CD4-positive, alpha-beta T cell treated with Interleukin-4 for 1 hour (primary cell): ENCODE measurements at places on chromosomes 7 and 10.
A peak's percentile ranks its signal among the peaks of the same experiment; 100 is the strongest.

DNA sequence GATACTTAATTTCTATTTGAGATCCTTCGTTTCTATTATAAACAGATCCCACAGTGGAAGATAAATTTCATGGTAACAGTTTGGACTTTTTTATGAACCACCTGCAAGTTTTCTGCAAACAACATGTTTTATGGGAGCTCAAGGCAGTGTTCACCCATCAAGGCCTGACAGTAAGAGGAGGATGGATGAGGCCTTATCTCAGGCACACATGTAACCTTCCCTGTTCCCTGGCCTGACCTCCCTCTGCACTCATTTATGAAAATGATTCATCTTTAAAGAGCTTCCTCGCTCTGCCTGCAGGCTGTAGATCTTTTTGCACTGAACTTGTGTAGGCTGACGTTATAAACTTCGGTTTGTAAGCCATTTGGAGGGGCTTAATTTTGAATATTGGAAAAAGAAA lies 500.1 kb downstream of the GATA3 start:
- DNase-seq: no peak

- no peak for DNase-seq
Measured at GRCh38 chr7:83276250-83276649, 113.6 kb upstream of the PCLO start.

DNA sequence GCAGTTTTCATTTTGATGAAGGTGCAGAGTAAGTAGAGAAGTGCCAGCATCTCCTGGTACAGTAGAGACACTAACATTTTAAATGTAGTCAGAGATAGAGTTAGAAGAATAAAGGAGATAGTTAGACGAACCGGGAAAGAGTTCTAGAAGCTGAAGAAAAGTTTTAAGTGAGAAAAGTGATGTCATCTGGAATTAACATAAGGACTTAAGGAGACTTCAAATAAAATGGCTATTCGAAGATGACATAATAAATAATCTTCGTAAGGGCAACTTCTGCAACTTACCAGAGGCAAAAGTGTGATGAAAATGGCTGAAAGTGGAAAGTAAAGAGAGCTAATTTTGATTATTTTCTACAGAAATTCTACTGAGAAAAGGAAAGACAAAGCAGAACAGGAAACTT lies 20.4 kb downstream of the GNAT3 start:
- DNase-seq: no peak

DNA sequence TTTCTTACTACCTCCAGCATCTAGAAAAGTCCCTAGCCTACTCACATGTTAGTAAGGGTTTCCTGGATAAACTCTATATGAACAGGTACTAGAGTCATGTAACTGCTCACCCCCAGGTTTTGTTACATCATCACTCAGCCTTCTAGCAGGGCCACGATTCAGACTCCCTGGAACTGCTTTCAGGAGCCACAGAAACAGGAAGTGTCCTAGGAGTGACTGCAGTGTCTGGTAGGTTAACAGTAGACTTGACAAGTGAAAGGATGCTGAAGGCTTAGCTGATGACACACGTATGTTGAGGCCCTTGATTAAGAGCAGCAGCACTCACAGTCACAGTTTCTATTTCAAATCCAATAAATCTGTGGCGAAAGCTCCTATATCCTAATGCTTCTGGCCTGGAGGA lies 101.2 kb downstream of the DNMBP start:
- no peak for DNase-seq

GRCh38 chr7:132557489-132558044 lies 18.7 kb downstream of the PLXNA4 start:
- DNase-seq: no peak

- DNase-seq: no peak
Measured at GRCh38 chr7:73830681-73831583, at the start of gene CLDN4. Gene CLDN4 (plus strand): TSS chr7:73830996. CDS start chr7:73831202, 206 bp downstream.

- no peak for DNase-seq
Measured at GRCh38 chr10:30417301-30417700, 16.7 kb upstream of the MAP3K8 start.

DNA sequence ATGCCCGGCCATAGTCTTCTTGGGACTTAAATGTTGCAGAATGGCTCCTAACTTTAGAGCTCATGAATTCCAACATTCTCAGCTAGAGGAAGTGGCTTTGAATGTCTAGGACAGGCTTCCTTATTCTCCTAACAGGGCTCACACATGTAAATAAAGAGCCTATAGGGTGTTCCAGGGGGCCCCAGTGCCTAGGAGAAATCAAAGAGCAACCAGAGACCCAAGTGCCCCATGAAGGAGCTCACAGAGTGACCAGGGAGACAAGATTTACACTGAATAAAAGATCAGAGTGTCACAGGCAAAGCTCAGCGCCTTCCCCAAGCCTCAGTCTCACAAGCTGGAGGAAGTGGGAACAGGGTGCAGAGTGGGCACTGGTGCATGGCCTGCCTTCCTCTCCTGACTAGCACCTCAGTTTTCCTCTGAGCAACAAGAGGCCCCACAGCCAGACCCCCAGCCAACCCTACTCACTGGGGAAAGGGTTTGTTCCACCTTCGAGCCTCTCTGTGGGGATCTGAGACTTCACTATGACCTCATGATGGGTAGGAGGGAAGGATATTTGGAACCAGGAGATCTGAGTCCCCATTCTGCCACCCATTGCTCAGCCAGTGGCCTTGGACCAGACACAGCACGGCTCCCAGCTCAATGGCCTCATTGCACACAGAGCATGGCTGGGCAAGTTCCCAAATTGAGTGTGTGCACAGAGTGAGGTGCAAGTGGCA lies 16.0 kb downstream of the TMEM273 start:
- DNase-seq: no peak

GRCh38 chr7:36286688-36287087 lies 103.0 kb upstream of the ANLN start:
- no peak for DNase-seq

DNA sequence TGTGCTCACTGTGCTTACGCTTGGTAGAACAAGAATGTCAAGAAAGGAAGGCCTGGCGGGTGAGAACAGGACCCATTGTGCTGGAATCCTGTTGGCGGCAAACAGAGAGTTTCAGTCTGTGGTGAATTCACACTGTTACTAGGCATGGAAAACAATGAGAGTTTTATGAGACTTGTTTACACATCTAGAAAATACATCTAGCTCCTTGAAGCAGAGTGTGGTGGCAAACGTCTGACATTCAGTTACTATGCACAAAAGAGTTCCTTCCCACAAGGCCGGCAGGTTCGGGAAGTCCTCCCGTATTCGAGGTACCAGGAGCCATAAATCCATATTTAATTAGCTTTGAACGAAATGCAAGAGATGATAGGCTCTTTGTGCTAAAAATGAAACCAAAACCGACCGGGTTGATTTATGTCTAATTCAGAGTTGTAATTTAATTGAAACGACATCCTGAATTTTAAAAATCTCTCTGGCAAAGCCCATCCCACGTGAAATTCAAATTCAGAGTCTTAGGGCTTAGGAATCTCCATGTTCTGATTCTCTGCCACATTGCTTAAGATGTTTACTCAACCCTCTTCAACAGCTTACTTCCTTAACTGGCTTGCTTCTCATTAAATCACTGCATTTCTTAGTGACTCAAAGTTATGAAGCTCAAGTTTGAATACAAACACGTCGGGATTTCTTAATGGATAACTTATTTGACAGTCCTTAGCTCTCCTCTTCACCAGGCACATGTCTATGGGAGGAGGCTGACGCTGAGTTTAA lies 299.9 kb upstream of the PITRM1 start:
- peak; percentile 37 for DNase-seq

DNA sequence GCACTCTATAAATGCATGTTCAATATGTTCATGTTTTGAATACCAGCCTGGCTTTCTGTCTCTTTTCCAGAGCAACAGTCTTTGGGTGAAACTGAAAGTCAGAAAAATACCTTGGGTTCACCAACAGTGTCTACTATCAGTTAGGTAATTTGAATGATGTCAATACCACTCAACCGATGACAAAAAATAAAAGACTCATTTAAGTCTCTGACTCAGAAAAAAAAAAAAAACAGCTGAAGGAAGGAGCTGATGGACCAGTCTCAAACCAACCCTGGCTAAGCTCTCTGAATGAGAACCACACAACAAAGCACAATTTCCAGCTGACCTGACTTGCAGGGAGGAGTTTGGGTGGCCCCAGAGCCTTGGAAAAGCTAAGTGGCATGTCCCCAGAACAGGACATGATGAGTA lies 42.5 kb downstream of the ABLIM1 start:
- no peak for DNase-seq

DNA sequence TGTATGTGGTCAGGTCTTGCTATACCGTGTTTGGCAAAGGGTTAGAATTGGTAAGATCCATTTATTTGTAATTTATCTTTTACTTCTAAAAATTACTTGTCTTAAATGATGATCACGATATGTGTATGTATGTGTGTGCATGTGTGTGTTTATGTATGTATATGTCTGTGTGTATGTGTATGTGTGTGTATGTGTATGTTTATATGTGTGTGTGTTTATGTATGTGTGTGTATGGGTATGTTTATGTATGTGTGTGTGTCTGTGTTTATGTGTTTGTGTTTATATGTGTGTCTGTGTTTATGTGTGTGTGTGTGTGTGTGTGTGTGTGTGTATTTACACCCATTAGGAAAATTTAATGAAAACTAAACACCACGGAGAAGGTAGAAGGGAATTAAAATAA lies 176.9 kb upstream of the FZD8 start:
- no peak for DNase-seq

- no peak for DNase-seq
Measured at GRCh38 chr10:102402512-102402896, 7.0 kb downstream of the NFKB2 start.

DNA sequence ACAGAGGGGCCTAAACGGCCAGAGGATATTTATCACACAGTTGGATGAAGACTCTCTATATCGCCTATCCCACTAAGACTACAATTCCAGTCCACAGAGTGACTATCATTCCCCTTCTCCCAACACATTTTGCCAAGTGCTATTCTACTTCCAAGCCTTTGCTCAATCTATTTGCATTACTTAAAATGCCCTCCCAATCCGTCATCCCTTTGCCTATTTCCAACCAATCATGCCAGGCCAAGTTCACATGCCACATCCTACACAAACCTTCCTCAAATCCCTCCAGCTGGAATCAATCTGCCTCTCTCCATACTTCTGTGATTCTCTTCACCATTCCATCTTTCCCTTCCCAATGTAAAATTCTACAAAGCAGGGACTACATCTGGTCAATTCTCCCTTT lies 38.2 kb downstream of the SMURF1 start:
- no peak for DNase-seq

DNA sequence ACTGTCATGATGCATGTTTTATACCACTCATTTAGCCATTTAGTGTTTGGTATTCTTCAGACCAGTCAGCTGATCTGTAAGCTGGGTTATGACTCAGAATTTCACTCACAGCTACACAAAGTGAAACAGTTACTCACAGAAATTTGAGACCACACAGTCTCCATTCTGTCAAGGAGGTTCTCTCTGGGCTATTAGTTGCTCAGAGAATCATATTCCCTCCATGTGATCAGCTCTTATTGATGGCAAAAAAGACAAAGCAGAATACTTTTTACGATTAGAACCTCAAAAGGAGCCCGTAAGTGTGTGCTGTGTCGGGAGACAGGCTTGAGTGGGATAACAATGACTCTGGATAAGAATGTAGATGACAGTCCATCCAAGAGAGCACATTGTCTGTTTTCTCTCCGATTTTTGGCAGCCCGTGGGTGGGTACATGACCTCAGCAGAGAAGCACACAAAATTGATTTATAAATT lies 277.6 kb upstream of the SORCS1 start:
- DNase-seq: no peak

DNA sequence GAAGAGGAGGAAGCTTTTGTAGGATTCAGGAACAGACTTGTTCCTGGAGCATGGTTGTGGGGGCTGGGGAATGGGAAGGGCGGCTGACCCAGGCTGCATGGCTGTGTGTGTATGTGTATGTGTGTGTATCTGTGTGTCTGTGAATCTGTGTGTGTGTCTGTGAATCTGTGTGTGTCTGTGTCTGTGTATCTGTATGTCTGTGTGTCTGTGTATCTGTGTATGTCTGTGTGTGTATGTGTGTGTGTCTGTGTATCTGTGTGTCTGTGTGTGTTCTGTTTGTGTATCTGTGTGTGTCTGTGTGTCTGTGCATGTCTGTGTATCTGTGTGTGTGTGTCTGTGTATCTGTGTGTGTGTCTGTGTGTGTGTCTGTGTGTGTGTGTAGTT lies 6.6 kb upstream of the STX1A start:
- no peak for DNase-seq

DNA sequence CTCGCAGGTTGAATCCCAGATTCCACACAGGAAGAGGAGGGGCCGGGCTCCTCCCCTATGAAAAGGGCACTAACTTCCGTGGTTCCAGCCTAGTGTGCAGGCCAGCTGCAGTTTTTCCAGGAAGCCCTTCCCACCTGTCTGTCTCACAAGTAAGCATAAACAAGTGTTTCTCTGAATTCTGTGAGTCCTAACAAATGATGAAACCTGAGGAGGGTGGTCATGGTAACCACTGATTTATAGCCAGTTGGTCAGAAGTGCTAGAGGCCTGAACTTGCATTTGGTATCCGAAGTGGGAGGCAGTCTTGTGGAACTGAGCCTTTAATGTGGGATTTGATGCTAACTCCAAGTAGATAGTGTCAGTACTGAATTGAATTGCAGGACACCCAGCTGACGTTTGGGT lies 54.7 kb upstream of the STEAP4 start:
- DNase-seq: no peak

- DNase-seq: no peak
Measured at GRCh38 chr10:124875596-124875995, 66.3 kb upstream of the ZRANB1 start.

- no peak for DNase-seq
Measured at GRCh38 chr10:11272915-11273389, 255.3 kb downstream of the CELF2 start.

- DNase-seq: no peak
Measured at GRCh38 chr10:112969542-112969941, 19.5 kb downstream of the TCF7L2 start.

DNA sequence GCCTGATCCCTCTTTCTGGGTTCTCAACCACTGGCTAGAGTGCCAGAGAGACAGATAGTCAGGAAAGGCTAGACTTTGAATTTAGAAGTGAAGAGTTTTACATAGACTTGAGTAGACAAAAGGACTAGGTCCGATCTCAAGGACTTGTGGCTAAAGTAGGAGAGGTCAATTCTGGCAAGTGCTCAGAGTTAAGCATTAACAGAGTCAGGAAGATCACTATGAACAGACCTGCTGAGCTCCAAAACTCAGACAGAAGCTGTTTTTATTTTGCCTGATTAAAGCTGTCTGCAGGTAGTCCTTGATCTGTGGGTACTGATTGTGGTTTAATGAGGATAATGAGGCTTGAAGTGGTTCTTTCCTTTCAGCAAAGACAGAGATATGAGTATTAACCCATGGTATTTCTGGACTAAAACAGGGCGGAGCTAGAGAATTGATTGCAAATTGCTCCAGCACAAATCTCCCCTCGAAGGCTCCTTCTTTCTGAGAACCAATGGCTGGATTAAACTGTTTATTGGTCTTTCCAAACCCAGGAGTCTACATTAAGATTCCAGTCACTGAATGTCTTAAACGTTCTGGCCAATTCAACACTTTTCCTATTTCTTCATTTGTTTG lies 423.2 kb downstream of the IPMK start:
- DNase-seq: no peak

- no peak for DNase-seq
Measured at GRCh38 chr7:55052741-55053427, 34.1 kb downstream of the EGFR start.

- DNase-seq: no peak
Measured at GRCh38 chr7:92447345-92448204, at the start of gene GATAD1. Gene GATAD1 (plus strand): TSS chr7:92447482. CDS start chr7:92447730, 248 bp downstream.
